ENCODE measurements at places on chromosomes 2 and 18.
A peak's percentile ranks its signal among the peaks of the same experiment; 100 is the strongest.

DNA sequence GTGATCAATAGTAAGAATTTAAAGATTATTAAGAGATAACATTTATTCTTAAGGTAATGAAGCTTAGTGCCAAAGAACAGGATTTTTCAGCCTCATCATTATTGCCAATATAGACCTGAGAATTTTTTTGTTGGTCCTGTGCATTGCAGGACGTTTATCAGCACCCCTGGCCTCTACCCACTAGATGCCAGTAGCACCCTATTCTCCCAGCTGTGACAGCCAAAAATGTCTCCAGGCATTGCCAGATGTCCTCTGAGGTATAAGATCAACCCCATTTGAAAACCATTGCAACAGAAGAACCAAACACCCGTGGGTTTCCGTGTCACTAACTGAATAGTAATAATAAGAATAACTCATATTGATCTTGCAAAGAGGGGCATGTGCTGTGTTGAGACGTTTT, 700.0 kb upstream of the SOX11 start:
- no peak for DNase-seq

GRCh38 chr2:152240559-152241231, 65.1 kb upstream of the STAM2 start:
- DNase-seq, result no peak

GRCh38 chr2:28452534-28453081, 43.3 kb upstream of the PLB1 start:
- peak; percentile 70 for DNase-seq

- no peak for DNase-seq
These were observed 7.4 kb upstream of the MBP start for GRCh38 chr18:77140030-77140429.

- DNase-seq, result no peak
These were observed 44.1 kb upstream of the CYRIA start for GRCh38 chr2:16709769-16710168.

GRCh38 chr18:715626-716025, 3.2 kb upstream of the ENOSF1 start:
- no peak for DNase-seq

DNA sequence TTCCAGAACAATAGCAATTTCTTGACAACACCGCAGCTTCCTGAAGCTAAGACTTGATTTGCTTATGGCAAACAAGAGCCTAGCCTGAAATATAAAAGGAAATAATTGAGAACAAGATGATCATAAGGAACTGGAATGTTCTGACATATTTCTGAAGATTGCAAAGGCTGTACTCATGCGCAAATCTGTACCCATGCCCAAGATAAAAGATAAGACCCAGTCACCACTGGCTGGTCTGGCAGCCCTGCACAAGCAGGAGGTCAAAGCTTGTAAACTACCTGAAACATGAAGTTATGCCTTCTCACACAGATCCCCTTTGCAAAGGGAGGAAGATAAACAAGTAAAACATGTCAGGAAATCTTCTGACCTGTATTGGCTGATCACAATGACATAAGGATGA, 160.8 kb upstream of the GYPC start:
- no peak for DNase-seq

GRCh38 chr18:78168526-78168925, 811.1 kb upstream of the SALL3 start:
- DNase-seq, result no peak

DNA sequence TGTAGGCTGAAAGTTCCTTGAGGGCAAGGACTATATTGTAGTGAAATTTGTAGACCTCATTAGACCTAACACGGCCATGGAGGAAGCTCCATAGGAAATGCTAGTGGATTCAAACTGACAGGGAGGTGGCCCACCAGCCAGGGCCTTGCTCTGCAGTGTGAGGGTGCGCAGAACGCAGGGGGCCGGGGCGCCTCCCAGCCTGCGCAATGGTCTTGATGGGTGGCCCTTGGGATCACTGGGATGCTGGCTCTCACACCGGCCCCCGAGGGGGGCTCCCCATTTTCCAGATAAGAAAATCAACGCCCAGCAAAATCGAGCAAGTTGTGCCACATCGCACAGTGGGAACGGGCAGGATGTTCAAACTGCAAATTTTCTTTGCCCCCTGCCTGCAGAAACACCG, 655.4 kb downstream of the GALR1 start:
- DNase-seq, result no peak

DNA sequence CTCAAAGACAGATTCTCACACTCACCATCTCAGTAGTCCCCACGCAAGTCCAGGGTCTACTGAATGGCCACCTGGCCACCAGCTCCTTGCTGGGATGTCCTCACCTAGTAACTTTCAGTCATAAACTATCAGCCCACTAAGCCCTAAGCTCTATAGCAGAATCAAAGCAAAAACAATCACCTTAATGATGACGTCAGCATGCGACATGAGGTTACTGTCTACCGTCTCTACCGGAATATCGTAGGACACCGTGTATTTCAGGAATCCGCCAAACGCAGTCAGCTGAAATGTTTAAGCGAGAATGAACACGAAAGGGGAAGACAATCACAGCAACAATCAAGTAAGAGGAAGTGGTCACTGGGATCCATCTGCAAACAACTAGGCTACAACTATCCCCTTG, 81.8 kb downstream of the LAMA1 start:
- DNase-seq, result no peak

DNA sequence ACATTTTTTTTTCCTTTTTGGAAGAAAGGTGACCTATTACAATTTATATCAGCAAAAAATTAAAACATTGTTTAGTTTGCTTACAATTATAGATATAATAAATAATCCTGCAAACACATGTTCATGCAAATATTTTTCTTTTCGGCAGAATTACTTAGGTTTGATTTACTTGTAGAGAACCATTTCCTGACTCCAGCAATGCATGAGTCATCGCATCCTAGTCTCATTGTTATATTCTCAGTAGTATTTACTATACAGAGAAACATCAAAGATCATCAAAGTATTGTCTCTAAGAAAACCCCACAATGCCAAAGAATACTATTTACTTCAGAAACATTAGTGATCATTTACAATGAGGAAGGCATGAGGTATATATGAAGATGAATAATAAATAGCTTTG, 40.4 kb upstream of the MTIF2 start:
- DNase-seq, result no peak

DNA sequence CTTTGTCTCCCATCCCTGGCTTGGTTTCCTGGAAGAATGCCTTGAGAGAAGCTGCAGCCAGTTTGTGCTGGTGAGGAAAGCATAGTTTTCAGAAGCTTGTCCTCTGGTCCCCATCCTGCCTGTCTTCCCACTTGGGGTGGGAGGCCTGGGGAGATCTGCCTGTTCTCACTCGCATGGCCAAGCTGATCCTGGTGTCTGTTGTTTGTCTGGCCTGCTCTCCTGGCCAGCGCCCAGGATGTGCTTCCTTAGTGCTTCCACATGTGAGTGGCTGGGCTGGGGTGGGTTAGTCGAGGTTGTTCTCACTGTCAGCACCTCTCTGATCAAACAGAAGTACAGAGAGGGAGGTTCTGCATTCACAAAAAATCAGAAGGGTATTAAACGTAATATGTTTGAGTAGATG, 49.5 kb downstream of the PTPRM start:
- no peak for DNase-seq

- no peak for DNase-seq
These were observed 45.9 kb upstream of the RHOB start for GRCh38 chr2:20400787-20401488.

DNA sequence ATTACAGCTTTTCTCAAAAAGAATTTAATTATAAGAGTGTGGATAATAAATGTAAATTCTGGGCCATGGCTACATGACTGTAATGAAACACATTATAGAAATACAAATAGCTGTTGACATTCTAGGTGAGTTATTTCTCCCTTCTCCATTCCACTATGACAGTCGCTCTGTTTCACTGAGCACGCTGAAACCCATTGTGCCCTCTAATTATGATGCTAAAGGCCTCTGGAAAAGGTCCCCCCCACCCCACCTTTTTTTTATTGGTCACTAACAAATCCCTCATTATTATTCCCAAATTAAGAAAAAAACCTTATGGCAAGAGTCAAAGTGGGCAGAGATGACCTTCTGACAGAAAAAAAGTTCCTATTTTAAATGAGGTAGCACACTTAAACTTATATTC, 285.0 kb upstream of the SIX3 start:
- DNase-seq, result no peak

GRCh38 chr18:23835091-23835490, 145.8 kb downstream of the LAMA3 start:
- DNase-seq, result no peak

DNA sequence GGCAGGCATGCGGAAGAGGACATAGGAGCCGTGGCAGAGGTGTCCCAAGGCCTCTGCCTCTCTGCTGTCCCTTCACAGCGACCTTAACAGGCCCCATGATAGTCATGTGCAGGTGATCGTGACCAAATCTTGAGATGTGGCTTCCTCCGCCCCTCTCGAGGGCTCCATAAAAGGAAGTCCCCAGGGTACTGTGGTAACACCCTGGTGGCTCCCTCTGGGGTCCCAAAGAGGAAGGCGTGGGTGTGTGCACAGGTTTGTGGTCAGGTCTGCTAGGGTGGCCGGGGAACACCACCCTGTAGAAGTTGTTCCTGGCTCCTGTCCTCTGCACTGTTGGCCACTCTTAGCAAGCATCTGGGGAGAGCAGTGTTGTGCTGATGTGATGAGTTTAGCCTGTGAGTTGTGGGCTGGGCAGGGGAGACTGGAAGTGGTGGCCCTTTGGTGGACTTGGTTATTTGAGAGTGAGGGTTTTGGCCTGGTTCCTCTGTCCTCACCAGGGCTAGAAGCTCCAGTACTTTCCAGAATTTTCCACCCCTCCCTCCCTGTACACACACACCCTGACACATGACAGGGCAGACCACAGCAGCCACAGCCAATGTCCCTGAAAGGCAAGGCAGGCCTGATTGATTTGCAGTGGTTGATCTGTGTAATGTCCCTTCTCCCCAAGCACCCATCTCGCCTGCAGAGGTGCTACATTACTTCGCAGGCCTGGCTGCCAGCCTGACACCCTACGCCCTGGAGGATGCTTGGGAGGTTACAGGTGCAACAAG, 68.9 kb upstream of the BOD1L2 start:
- DNase-seq, result no peak

DNA sequence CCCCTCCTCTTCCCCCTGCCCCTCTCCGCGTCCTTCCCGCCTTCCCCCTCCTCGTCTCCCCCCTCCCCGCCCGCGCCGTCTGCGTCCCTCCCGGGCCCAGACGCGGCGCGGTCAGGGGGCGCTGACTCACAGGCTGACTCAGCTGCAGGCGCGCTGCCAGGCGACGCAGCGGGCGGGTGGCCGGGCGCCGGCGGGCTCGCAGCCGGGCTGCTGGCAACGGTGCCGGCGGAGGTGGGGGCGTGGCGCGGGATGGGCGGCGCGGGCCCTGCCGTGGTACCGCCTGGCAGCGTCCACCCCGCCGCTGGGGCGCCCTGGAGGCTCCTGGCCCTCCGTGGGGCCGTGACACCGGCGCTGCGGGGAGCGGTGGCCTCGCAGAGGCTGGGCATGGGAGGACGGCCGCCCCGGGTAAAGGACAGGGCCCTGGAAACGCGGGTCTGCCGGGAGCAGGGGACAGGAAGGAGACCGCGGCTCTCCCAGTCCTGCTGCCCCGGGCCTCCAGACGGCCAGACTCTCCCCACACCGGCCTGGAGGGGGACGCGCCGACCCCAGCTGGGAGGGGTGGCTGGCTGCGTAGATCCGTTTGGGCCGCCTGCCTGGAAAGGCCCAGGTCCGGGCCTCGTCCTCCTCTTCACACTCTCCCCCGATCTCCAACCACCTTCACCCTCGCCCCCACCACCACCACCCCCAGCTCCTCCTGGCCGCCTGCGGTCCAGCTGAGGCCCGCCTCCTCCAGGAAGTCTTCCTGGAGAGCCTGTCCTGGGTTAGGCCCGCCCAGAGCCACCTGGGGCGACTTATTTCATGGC, 10.0 kb upstream of the PROC start:
- DNase-seq, result peak; percentile 92

- DNase-seq, result no peak
These were observed 261.1 kb upstream of the ZEB2 start for GRCh38 chr2:144780983-144781382.

GRCh38 chr2:41241325-41242000, 789.6 kb upstream of the SLC8A1 start:
- DNase-seq, result no peak

- no peak for DNase-seq
These were observed 99.0 kb downstream of the NETO1 start for GRCh38 chr18:72768681-72769229.

- no peak for DNase-seq
These were observed 98.6 kb downstream of the AAK1 start for GRCh38 chr2:69544951-69545350.

- no peak for DNase-seq
These were observed 21.8 kb upstream of the CXCR1 start for GRCh38 chr2:218188528-218188927.

DNA sequence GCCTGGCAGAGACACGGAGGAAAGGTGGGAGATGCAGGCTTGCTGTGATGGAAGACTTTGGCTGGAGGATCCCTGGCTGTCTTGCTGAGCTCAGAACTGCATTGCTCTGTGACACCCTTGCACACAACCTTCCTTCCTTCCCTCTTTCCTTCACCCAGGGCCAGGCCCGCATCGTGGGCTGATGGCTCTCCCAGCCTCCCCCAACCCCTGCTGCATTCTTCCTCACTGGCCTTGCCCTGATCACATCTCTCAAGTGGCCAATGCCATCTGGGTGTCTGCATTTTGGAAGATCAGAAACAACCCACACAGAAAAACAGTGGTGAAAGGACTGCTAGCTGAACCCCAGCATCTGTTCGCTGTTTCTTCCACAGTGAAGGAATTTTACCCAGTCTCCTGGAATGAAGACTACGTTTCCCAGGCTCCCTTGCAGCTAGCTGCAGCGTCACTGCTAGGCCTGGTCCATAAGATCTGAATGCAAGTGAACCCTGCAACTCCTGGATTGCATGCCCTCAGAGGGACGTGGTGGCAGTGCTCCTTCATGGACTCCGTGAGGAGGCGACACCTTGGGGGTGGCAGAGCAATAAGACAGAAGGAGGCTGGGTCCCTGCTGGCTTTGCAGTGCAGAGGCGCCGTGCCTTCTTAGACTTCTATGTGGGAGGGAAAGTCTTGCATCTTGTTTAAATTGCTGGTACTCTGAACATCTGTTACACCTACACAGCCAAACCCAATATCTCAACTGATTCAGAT, 78.9 kb upstream of the YWHAQ start:
- DNase-seq, result no peak

GRCh38 chr2:17538844-17539554, 1.5 kb upstream of the VSNL1 start:
- peak; percentile 39 for DNase-seq

DNA sequence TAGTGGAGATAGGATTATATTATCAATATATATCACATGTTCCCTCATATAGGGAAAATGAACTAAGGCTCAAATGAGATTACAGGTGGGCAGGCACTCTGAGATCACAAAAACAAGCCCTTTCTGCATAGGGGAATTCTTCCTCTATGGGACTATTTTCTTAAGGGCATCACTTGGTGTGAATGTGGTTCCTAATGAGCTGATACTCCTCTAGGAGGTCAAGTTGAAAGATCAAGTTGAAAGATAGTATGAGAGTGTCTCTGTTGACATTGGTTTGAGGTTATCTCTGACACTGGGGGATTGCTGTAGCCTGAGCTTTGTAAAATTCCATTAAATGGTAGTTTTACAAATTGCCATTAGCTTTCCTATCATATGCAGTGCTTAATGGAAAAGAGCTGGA, 270.4 kb downstream of the PRKCE start:
- no peak for DNase-seq

Data from A549 (cell line).